ENCODE measurements at places on chromosomes 1 and 21.

- DNase-seq, result no peak
Observed at GRCh38 chr21:27647921-27648320, 681.0 kb upstream of the ADAMTS5 start.

DNA sequence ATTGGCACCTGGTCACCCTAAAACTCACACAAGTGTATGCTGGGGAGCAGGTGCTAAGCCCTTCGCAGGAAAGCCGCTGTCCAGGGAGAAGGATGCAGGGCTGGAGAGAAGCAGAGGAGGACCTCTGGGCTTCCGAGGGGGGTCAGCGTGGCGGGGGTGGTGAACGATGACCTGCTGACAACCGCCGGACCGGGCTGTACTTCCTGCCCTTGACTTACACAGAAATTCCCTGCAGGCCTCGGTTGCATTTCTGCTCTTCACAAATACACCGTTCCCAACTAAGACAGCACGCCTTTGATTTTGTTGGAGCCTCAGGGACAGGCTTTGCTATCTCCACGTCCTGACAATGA is 37.6 kb downstream of the SLC2A7 start:
- no peak for DNase-seq

- no peak for DNase-seq
Observed at GRCh38 chr21:38325731-38326420, 69.1 kb downstream of the KCNJ15 start.

GRCh38 chr1:244836584-244836983 is 1.1 kb downstream of the COX20 start:
- no peak for DNase-seq

DNA sequence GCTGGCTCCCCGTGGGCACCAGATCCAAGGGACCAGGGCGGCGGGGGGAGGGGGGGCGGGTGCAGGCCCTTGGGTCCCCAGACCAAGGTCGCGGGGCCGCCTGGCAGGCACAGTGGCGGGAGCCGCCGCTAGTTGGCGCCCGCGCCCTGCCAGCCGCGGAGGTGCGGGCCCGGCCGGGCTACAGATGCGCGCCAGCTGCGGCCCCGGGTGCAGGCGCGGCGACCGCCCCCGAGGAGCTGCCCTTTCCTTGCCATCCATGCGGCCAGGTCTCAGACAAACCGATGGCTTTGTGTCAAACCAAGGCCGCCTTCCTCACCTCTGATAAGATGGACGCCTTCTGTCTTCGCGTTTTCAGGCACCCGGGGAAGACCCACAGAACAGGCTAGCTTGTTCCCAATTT is 2.2 kb upstream of the RUNX3 start:
- DNase-seq, result no peak

GRCh38 chr1:175620376-175620775 is 123.0 kb downstream of the TNR start:
- no peak for DNase-seq

DNA sequence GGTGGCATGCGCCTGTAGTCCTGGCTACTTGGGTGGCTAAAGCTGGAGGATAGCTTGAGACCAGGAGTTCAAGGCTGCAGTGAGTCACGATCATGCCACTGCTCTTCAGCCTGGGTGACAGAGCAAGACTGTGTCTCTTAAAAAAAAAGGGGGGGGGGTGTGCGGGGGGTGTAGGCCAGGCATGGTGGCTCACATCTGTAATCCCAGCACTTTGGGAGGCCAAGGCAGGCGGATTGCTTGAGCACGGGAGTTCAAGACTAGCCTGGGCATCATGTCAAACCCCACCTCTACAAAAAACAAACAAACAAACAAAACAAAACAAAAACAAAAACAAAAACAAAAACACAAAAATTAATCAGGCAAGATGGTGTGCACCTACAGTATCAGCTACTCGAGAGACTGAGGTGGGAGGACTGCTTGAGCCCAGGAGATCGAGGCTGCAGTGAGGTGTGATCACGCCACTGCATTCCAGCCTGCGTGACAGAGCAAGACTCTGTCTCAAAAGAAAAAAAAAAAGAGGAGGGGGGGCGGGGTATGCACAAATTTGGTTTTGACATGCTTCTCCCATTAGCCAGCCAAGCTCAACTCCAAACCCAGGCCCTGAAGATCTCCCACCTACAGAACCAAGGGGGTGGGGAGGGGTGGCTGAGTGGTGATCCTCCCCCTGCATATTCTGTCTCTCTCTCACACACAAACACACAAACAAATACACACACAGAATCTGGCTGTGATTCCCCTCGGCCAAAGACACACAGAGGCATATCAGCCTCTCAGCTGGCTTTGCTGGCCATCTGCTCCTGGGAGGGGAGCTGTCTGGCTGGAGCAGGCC is 3.1 kb downstream of the PTAFR start:
- DNase-seq, result no peak

DNA sequence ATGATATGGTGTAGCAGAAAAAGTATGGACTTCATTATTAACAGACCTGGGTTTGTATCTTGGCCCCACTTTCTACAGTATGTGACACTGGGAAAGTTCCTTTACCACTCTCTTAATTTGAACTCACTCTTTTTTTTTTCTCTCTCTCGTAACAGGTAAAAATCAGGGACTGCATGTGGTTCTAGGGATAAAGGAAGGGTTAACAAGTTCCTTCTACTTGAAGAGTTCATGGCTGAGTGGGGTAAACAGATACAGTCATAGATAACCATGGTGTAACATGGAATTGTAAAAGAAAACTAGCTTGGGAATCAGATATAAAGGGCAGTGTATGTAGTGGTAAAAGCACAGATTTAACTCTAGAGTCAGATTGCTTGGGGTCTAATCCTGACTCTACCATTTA is 21.2 kb downstream of the ZYG11B start:
- no peak for DNase-seq

DNA sequence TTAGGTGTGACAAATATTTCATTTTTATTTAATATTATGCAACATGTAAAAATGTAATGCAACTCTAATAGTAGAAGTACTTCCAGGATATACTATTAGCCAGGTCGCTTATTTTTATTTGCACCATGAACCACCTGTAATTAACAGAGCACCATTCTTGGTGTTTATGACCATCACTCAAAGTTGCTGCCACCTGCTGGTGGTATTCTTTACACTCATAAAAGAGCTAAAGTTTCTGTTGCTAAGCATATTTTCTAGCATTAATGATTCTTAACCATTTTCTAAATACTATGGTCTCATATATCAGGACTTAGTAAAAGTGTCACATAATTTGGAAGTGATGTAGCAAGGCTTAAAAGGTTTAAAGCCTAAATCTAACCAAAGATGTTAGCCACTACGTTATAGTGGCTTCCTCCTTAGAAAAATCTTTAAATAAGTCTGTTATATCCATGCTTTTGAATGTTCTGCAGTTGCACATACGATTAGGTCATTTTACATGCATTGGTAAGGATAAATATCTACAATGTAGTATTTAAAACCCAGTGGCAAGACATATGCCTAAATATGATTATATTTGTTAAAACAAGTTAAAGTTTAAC is 244.5 kb downstream of the NEGR1 start:
- DNase-seq, result no peak

DNA sequence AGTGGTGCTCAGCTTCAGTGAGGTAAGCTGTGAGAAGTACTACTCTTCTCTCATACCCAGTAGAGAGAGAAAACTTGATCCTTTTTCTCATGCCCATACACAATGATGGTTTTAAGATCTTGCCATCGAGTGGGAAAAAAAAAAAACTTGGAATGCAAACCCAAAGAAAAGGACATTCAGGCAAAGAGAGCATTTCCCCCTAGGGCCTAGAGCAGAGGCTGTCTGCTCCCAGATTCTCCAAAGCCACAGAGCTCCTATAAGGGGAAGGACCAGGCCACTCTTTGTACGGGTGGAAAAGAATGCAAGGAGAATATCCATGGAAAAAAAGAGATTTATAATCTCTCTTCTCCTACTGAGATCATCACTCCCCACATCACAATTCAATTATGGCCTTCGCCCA is 34.9 kb downstream of the MROH9 start:
- DNase-seq, result no peak

GRCh38 chr1:57254022-57254421 is 169.8 kb downstream of the DAB1 start:
- no peak for DNase-seq

GRCh38 chr1:245454051-245454450 is 299.3 kb downstream of the KIF26B start:
- no peak for DNase-seq

DNA sequence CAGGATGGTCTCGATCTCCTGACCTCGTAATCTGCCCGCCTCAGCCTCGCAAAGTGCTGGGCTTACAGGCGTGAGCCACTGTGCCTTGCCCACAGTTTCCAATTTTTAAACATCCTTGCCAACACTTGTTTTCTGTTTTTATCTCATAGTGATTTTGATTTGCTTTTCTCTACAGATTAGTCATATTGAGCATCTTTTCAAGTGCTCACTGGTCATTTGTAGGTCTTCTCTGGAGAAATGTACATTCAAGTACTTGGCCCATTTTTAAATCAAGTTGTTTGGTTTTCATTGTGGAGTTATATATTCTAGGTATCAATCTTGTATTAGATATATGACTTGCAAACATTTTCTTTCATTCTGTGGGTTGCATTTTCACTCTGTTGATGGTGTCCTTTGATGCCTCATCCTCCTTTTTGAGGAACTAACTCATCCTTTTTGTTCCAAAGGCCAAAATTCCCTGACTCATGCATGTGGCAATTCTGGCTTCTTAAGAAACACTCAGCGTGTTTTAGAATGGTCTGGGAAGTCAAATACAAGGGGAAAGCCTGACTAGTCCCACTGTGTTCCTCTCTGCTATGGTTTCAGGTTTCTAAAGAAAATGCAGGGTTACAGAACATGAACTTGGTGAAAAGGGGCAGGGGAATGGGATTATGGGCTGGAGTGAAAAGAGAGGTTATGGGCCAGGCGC is 37.3 kb downstream of the PTAFR start:
- no peak for DNase-seq

DNA sequence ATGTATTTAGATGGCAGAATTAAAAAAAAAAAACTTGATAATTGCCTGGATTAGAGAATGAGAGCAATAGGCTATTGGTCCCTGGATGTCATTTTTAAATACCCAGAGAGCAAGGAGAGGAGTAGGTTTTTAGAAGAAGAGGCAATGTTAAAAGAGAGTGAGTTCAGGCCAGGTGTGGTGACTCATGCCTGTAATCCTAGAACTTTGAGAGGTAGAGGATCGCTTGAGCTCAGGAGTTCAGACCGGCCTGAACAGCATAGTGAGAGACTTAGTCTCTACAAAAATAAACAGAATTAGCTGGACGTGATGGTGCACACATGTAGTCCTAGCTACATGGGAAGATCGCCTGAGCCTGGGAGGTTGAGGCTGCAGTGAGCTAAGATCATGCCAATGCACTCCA is 15.9 kb upstream of the MUTYH start:
- DNase-seq, result no peak

DNA sequence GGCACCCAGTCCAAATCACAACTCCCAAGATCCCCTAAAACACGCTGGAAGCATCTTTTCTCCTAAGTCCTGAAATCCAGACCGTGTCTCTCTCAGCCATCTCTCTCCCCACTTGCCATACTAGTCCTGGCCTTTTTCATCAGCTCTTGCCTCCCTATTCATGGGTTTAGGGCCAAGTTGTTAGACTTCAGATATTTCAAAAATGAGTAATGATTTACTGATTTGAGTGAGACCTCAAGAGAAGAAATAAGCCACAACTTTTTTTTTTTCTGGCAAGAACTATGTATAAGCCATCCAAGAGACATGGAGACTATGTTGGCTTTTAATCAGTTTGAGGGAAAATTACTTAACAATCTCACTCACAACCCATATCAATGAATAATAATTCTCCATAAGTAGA is 62.5 kb downstream of the TBX15 start:
- no peak for DNase-seq

DNA sequence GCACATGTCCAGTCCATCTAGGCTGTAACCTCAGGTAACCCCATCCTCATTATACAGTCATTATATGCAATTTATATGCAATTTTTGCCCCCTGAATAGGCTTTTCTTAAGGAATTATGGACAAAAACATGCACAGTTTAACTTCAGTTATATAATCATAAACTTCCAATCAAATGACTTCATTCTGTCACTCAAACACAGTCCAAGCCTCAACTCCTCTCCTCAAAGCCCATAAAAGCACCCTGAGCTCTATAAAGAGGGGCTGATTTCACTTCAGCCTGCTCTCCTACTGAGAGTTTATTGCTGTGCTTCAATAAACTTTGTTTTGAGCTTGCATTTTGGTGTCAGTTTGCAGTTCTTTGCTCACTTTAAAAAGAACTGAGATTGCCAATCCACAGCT is 1805.5 kb downstream of the BRINP3 start:
- DNase-seq, result no peak

DNA sequence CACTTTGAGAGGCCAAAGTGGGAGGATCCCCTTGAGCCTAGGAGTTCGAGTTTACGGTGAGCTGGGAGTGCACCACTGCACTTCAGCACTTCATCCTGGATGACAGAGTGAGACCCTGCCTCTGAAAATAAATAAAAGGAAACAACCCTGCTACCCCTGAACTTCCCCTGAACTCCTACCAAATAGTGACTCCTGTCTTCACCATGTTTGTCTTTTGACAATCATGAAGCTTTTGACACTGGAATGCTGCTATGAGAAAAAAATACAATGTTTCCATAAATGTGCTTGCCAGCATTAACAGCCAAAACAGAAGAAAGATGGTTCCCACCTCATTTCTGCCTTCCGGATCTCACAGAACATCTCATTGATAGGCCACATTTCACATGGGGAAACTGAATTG is 10.4 kb downstream of the ZBTB8A start:
- no peak for DNase-seq

All from bone marrow (tissue), 2 donors.